Naive thymus-derived CD4-positive, alpha-beta T cell (primary cell): ENCODE measurements at places on chromosomes 11 and 22.
A peak's percentile ranks its signal among the peaks of the same experiment; 100 is the strongest.

DNA sequence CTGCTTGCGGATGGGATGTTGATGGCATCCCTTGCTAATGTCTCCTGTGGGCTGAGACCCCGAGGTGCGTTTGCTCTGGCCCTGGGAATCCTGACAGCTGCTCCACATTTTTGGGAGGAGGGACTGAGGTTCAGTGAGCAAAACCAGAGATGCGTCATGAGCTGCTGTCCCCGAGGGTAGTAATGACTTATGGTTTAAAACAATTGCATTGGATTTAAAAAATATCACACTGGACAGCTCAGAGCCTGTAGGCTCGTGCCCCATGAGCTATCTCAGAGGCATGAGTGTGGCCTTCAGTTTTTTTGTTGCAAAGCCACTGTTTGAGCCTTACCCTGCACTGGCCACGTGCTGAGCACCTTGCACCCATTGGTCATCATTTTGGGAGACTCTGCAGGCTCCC lies 20.9 kb upstream of the PARVG start:
- no peak for DNase-seq

DNA sequence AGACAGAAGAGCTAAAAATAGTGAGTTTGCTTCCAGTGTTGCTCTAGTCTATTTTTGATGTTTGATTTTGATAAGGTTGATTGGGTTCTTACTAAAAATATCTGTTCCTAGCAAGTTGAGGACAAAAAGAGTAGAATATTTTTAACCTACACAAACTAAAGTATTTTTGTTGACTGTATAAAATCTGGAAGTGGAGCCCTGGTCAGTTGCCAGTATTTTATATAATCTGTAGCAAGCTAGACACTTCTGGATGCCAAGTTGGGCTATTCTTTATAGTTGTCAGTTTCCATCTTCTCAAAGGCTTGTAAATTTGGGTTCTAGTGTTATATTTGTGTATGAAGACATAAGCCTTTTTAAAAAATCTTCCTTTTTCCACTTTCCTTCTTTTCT lies 56.7 kb downstream of the HSD17B12 start:
- no peak for DNase-seq

- no peak for DNase-seq
These were observed 7.8 kb downstream of the BCR start for GRCh38 chr22:23187871-23188700.

DNA sequence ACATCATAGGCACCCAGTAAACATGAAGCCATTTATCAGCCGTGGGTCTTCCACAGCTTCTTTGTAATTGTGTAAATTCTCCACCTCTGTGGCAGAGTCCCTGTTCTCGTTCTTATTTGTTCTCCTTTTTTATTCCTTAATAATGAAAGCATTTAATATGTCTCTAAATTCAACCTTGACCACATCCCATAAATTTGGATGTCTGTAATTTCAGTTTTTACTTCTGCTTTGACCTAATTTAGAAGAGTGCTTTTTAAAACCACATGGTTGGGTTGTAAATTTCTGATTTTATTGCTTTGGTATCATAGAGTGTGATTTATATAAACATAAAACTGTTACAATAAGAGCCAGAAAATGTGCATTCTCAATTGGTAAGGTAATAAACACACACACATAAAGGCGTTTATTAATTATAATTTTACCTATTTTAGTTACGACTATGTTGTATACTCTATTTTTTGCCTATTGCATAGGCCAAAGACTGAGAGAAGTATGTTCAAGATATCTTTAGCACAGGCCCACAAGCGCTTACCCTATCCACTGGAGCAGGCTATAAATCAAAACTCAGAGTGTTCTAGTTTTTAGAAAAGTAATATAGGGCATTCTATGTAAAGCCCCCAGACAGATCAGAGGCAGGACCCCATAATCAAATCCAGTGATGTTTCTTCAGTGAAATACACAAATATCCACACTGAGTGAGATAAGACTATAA lies 58.0 kb upstream of the CCND1 start:
- no peak for DNase-seq

GRCh38 chr11:95293116-95293515 lies 62.1 kb upstream of the SESN3 start:
- DNase-seq = no peak

DNA sequence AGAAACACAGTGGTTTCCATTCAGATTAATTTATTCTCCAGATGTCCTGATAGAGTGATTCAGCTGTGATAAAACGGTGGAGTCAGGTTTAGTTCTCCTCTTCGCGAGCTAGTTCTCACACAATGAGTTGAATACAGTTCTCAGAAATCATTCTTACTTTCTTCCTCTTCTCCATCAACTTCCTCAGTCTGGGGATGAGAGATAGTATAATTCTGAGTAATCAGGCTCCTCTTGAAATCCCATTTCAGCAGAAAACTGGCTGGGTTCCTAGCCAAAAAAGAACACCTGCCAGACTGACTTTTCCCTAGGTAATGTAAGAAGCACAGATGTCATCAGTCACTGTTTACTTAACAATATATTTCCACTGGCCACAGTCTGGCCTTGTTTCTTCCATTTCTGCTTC lies 76.7 kb downstream of the SVIP start:
- DNase-seq = no peak

DNA sequence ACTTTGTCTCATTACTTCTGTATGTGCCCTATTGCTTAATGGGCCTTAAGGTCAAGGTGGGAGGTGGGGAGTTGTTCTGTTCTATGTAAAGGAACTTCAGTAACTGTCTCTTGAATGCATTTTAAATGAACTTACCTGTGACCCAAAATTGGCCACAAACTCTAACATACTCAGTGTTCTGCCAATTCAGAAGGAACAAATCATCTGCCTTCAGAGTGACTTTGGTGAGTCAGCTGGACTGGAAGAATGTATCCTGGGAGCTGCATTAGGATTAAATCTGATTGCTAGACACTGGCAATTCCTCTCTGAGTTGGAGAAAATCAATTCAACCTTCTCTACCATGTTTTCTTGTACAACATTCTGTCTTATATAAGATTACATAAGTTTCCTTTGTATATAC lies 1104.8 kb downstream of the DLG2 start:
- DNase-seq = no peak

- no peak for DNase-seq
These were observed 15.2 kb upstream of the SERPIND1 start for GRCh38 chr22:20758688-20759087.

- DNase-seq = no peak
These were observed 30.9 kb downstream of the TRPC6 start for GRCh38 chr11:101552888-101553287.

DNA sequence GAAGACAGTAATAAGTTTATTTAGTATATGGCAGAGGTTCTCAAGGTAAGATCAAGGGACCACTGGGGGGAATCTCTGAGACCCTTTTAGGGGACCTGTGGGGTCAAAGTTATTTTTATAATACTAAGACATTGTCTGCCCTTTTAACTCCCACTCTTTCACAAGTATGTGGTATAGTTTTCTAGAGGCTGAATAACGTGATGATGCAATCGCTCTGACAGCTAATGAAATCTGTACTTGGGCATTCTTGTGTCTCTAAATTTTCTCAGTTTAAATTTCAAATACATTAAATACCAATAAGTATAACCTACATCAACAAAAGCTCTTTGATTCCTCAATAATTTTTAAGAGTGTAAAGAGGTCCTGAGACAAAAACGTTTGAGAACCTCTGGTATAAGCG lies 147.9 kb downstream of the ATG16L2 start:
- DNase-seq = no peak

DNA sequence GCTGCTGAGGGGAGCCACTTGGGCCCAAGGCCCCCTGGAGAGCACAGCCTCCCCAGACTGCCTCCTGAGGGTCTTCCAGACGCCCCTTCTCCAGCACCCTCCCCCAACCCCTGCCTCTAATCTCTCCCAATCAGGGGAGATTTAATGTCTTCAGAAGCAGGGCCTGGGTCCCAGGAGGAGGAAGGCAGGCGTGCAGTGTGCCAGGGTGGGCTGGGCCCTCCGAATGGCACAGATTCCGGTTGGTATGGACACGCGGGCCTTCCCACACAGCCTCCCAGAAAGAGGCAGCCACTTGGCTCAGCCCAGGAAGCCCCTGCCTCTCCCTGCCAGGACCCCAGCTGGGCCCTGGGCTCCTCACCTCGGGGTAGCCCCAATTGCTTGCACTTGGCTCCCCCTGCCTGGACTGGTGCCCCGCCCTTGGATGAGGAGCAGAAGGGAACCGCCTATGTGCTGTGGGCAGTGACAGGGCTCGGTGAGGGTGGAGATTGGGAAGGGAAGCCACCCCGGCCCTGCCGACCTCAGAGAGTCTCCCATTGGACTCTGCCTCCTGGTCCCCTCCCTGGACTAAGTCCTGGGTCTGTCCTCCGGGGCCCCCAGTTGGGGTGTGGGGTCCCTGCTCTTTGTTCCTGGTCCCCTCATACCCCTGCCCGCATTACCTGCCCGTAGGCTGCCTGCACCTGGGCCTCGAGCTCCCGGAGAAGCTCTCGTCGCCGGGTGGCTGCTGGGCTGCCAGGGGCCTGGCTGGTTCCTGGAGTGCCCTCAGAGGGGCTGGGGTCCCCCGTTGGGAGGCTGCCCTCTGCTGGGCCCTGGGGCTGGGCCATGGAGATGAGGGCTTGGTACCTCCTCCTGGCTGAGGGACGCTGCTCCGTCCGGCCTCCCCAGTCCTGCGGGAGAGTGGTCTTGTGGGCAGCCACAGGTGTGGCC lies 572 bp upstream of the CABP2 start:
- DNase-seq = no peak

DNA sequence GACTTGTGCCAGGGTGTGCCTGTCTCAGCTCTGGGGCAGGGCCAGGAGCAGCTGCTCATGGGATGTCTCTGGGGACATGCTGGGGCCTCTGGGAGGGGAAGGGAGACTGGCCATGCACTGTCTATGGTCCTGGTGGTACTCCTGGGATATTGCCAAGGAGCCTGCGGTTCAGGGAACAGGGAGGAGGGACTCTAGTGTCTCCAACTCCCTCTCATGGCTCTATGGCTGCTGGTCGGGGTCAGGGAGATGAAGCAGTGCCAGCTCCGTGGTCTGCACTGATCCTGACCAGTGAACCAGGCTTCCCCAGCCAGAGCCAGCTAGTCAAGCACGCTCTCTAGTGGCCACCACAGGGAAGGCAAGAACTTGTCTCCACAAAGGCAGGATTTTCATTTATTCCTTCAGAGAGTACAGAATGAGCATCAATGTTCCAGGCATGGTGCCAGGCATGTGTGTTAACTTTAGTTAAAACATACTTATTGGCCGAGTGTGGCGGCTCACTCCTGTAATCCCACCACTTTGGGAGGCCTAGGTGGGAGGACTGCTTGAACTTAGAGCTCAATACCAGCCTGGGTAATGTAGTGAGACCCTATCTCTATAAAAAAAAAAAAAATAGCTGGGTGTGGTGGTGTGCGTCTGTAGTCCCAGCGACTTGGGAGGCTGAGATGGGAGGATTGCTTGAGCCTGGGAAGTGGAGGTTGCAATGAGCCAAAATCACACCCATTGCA lies 2.5 kb upstream of the BEST1 start:
- peak; percentile 64 for DNase-seq

- DNase-seq = no peak
These were observed 261.4 kb upstream of the POU2AF2 start for GRCh38 chr11:110984147-110984546.

- DNase-seq = peak; percentile 72
These were observed 25.8 kb downstream of the TNRC6B start for GRCh38 chr22:40203572-40203971.

DNA sequence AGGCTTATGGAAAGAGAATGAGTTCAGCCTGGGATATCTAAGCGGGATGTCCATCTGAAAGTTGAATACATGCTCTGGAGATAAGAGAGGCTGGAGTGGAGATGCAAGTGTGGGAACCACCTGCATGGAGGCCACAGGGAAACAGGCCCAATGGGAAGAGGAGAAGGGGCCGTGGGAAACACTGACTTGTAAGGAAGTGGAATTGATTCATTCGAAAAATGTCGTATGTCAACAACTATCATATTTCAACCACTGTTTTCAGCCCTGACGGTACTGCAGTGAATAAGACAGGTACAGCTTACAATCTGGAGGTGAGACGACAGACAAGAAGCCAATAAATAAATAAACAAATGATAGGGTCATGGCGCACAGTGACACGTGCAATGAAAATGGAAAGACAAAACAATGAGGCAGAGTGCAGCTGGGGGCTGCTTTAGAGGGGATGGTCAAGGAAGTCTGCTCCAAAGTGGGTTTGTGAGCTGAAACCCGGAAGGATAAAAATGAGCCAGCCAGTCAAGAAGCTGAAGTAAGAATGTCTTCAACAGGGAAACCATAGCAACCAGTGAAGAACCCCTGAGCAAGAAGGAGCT lies 35.9 kb downstream of the EFCAB6 start:
- no peak for DNase-seq

DNA sequence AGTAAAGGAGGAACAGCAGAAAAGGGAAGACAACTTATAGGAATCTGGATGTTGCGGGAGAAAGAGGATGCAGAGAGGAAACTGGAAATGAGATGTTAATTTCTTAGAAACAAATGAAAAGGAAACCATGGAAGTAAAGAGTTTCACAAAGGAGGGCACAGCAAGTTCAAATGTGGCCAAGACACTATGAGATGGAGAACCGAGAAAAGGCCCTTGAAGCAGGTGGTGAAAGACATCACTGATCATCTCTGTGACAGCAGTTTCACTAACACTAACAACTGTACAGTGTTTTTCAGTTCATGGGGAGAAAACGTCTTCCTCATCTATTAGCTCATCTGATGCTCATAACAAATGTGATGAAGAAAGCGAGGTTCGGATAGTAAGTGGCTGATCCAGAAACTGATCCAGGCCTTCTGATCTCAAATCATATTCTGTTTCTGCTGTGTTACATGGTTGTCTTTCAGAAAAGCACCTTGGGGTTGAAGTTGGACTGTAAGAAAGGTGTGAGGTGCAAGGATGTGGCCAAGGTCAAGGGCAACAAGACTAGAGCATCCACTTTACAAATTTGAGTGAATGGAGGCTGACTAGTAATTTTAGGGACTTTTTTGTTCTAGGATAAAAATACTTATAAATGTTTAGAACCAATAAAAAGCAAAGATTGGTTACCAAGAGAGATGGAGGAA lies 492.1 kb upstream of the CADM1 start:
- no peak for DNase-seq

GRCh38 chr11:128720522-128720985 lies 26.7 kb downstream of the FLI1 start:
- DNase-seq = no peak

- no peak for DNase-seq
These were observed 2.3 kb downstream of the RHOG start for GRCh38 chr11:3838504-3838903.
